Right cardiac atrium (tissue), 5 donors: ENCODE measurements at places on chromosomes 16 and 17.

DNA sequence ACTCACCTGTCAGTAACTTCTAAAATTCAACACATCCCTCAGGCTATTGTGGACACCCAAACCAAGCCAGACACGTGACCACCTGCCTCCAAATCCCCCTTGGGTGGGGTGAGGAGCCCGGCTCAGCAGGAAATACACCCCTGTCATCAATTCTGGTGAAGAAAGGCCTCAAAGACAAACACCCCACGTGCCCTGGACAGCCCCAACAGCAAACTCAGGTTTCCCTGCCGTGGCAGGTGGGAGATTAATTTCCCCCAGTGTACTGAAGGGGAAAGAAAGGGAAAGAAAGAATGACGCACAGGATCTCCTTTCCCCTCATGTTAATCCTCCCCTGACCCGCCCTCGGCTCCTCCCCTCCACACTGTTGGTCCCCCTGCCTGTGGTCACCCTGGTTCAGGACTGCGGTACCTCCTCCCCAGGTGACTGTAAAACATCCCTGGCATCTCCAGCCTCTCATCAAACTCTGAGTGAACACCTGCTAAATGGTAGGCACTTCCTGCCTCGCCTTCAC, 98.3 kb downstream of the ZNF423 start:
- no peak for DNase-seq

GRCh38 chr16:58500430-58501241, 693 bp downstream of the NDRG4 start:
- peak; percentile 44 for DNase-seq

- DNase-seq: peak; percentile 86
Observed at GRCh38 chr17:82830249-82830661, 9.6 kb downstream of the ZNF750 start.

DNA sequence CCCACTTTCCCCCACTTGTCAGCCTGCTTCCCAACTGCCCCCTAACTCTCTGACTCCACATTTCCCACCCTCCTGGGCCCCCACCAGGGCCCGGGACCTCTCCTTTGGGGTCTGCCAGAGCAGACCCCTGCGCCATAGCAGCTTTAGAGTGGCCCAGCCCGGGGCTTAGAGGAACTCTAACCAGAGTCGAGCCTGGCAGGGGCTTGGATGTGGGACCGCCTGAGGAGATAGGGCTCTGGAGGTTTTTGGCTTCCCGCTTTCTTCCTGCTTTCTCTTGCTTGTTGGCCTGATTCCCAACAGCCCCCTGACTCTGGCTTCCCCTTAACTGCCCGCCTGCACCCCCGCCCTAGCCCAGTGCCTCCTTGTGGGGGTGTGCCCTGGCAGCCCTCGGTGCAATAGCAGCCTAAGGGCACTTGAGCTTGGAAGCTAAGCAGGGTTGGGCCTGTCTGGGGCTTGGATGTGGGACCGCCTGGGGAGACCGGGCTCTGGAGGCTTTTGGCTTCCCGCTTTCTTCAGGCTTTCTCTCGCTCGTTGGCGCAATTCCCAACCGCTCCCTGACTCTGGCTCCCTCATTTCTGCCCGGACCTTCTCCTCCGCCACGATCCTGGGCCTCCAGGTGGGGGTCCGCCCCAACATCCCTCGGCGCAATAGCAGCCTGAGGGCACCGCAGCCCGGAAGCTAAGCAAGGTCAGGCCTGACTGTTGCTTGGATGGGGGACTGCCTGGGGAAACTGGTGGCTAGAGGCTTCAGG, 2292.0 kb downstream of the TP53TG3F start:
- DNase-seq: no peak

DNA sequence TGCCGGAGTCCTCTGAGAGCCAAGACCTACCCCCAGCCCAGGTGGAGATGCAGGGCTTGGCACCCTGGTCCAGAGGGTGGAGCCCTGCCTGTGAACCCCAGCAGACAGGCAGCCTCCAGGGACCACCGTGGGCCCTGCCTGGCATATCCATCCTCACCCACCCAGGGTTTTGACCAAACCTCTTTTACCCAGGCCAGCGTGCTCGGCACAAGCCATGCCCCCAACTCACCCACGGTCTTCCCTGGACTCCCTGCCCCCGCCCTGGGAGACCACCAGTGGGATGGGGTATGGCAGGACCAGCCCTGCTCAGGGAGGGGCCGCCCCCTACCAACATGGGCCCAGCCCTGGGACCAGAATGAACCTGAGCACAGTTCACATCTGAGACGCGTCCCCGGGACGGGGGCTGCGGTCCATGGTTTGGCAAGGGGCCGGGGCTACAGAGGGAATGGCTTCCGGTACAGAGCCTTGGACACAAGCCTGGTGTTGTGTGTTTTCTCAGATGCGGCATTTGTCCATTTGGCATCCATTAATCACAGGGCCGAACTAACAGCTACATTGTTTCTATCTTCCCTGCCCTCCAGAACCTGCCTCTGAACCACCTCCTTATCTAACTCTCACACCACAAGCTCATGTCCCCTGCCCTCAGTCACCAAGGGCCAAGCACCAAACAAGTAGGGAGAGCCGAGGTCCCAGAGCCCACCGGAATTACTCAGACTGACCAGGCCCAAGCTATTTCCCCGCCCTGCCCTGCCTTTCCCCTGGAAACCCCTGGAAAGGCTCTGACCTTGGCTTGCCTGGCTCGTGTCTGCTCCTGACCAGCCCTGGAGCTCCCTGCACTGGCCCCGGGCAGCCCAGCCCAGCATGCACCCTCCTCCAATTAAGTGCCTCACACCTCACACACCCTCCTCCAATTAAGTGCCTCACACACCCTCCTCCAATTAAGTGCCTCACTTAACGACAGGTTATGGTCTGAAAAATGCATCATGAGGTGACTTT, 14.1 kb downstream of the HS3ST6 start:
- peak; percentile 56 for DNase-seq
